A549 treated with ZK216348 at 1 μM for 4 hours (cell line): ENCODE measurements at places on chromosomes 7 and 10. TPM values are rescaled to one million over a fixed set of nuclear protein-coding genes. Genes with fewer than 3 reads are reported as not detected.

NME8 gene
- total RNA-seq: not detected in 5 replicates

ANKRD22 gene
- 0.28 to 0.69 TPM (median 0.31 TPM) in 5 replicates for total RNA-seq

PAPSS2 gene
- total RNA-seq: 16.1 to 24.0 TPM (median 21.9 TPM) in 5 replicates

VPS37D gene
- total RNA-seq: 2.6 to 7.3 TPM (median 5.4 TPM) in 5 replicates

JAKMIP3 gene
- total RNA-seq: 1.2 to 1.5 TPM (median 1.5 TPM) in 5 replicates

PIK3AP1 gene
- total RNA-seq: 0.47 to 0.99 TPM (median 0.63 TPM) in 5 replicates
